ENCODE measurements at places on chromosomes 13 and 19.

- no peak for DNase-seq
Observed at GRCh38 chr13:71801781-71802180, 65.2 kb downstream of the DACH1 start.

DNA sequence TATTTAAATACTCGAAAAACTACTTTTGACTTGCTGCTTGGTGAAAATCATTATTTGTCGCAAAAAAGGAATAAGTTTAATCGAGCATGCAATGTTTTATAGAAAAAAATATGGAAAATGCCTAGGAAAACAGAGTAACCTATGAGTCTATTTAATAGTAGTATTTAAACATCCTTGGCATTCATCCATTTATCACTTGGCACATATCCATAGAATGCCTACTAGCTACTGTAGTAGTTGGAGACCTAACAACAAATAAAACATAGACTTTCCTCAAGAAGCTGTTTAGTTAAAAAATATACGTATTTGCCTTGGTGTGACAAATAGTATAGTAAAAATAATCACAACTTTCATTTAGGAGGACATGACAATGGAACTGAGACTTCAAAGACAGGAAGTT is 302.1 kb downstream of the DIAPH3 start:
- no peak for DNase-seq

DNA sequence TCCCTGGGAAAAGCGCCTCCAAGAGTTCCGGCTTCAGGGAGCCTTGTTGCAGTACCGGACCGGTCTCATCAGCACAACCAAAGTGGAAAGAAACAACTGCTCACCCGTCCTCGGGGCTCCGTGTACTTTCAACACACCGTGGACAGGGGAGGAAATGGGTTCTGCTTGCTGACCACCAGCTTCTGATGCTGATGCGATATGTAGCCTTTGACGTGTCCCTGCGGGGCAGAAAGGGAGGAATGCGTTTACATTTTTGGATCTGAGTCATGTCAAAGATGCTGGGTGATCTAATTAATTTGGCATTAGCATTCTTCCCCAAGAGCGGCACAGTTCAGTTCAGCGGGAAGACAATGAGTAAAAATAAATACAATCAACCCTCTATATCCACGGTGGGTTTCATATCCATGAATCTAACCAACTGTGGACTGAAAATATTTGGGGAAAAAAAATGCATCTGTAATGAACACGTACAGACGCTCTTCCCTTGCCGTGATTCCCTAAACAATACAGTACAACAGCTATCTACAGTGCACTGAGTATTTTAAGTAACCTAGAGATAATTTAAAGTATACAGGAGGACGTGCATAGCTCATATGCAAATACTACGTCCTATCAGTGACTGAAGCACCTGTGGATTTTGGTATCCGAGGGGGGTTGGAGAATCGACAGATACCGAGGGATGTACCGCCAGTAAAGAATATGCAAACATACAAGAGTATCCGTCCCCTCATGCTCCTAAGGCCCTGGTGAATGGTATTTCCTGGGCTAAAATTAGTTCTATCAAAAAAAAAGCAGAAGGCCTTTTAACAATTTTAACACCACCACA is 19.8 kb downstream of the PROZ start:
- DNase-seq: no peak

DNA sequence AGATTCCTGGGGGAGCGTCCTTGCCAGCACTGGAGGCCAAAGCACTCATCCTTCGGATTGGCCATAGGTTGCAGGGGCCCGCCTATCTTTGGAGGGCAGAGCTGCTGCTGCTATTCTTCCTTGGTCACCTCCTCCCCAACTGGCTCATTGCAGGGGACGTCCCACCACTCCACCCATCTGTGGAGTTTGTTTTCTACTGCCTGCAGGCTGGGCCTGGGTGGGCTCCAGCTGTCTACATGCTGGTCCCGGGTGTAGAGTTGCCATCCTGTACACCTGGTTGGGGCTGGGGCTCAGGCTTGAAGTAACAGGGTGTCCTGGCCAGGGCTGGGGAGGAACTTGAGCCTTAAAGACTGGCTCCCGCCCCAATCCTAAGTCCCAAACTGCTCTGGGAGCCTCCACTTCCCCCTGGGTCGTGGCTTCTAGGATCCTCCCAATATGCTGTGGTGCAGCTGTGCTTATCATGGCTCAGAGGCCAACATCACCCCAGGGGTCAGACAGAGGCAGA is 2.1 kb downstream of the RNF225 start:
- no peak for DNase-seq

- DNase-seq: no peak
Observed at GRCh38 chr13:102968572-102969228, 97.5 kb downstream of the SLC10A2 start.

DNA sequence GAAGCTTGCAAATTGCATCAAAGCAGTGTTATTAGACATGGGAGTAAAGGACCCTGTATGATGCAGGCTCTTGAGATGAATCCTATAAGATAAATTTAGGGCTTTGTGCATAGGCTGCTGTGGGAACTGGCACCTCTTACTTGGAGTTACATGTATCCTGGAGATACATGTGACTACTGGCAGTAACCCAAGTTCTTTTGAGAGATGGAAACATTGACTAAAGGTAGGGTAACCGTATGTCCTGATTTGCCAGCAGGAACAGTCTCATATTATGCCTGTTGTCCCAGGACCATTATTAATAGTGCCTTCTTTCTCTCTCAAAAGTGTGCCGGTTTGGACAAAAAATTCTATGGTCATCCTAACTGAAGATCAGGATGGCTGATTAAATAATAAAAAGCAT is 195.4 kb downstream of the LACC1 start:
- DNase-seq: no peak

- no peak for DNase-seq
Observed at GRCh38 chr13:20633802-20634201, 66.8 kb downstream of the IFT88 start.

DNA sequence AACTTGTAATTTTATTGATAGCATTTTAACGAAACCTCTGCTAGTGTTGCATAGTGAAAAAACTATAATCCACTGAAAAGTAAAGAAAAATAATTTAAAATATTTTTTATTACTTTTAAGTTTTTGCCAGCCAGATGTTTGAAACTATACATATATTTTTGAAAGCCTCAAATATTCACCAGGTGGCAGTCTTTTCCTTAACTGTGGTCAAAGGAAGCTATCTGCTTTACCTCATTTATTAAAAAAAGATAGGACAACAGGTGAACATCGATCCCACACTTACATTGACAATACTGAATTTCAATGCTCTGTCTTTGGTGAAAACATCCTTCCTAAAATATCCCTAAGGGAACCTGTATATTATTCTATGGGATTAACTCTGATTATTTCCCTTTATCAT is 100.5 kb downstream of the TRPC4 start:
- DNase-seq: no peak

GRCh38 chr13:106533101-106533942 is 2.1 kb downstream of the EFNB2 start:
- DNase-seq: peak; percentile 84

DNA sequence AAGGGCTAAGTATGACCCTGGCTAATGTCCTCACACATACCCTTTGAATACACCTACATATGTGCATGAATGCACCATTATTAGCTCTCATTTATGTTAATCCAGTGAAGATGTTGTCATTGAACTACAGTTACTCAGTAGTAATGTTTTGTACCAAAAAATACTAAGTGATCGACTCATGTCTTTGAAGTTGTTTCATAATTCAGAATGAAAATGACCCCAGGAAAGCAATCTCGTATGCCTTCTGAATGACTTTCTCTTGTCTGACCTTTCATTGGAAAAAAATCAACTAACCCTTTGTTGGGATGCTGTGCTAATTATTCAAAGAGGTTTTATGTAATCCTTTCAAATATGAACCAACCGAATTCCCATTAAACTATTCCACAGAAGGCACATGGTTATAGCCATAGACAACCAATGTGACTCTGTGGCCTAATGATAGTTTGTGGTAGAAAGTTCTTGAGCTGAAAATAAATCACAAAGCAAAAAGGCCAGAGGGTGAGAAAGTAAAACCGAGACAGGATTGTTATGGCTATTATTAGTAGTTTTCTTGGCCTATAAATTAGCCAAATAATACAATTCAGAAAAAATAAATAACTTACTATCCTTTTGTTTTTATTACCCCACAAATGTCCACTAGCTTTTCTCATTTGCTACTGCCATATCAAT is 86.8 kb upstream of the STARD13 start:
- no peak for DNase-seq

DNA sequence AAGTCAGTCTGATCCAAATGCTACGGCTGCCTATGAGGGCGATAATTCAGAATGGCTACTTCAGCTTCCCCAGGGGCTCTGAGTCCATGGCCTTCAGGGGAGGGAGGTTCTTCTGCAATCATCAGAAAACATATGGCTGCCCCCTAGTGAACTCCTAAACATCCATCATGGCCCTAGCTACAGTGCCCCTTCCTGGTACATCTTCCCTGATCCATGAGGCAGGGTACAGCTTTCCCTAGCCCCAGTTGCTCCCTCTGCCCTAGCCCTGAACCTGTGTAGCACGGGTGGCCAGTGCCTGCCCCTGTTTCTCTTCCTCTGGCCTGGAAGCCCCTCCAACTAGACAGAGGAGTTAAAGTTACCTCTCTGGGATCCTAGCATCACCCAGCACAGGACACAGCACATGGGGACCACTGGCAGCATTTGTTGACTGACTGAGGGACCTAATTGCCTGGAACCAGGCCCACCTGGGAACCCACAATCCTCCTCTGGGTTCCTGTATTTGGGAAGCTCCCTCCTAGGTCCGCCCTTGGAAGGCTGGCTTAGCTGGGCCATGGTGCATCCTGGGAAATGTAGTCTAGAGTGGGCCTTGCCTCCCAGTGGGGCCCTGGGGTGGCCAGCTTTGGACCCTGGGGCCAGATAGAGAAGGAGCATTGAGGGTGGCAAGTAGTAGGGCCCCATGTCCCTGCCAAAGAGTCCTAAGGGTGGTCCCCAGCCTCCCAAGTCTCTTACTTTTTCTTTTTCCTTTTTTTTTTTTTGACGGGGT is 17.7 kb upstream of the SEMA6B start:
- no peak for DNase-seq

GRCh38 chr13:49454388-49455006 is 10.4 kb downstream of the SETDB2 start:
- no peak for DNase-seq

GRCh38 chr19:14614099-14614412 is 31.2 kb downstream of the CLEC17A start:
- no peak for DNase-seq

DNA sequence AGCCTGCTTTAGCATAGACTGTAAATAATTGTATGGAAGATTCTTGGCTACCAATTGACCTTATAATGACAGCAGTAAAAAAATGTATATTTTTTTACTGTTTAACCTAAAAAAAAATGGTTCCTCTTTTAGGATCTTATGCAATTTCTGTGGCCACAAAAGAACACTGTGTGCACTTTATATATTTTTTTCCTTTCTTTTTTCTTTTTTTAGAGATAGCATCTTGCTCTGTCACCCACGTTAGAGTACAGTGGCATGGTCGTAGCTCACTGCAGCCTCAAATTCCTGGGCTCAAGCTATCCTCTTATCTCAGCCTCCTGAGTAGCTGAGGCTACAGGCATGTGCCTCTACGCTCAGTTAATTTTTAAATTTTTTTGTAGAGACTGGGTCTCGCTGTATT is 6.1 kb downstream of the FLT3 start:
- DNase-seq: no peak

- no peak for DNase-seq
Observed at GRCh38 chr13:95301968-95302393, 730 bp upstream of the ABCC4 start.

DNA sequence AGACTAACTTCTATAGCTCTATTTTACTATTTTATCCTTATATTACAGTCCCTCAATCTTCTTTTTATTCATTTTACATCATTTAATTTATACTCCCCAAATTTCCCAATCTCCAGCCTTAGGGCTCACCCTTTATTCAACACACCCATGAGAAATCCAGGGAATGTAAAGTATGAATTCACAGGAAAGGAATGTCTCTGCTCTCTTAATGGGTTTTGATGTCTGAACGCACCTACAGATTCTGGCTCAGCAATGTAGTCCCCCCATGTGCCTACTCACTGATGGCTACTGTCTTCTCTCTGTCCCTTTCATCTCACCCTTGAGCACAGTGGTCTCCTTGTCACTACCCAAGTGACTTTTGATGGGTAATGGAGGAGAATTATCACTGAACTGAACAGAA is 32.8 kb downstream of the TNFSF13B start:
- DNase-seq: no peak

DNA sequence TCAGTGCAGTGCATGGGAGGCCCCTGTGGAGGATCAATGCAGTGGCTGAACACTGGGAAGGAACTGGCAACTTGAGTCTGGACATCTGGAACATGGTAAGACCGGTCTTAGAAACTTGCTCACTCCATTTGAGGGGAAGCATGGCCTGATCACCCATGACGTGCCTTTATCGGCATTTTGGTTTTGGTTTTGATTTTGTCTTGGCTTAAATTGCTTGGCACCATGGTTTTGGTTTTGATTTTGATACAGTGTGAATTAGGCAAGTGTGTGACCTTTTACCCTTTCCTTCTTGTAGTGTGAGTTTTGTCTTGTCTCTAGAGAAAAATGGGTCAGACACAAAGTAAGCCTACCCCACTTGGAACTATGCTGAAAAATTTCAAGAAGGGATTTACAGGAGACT is 77.3 kb downstream of the ZNF486 start:
- DNase-seq: no peak

DNA sequence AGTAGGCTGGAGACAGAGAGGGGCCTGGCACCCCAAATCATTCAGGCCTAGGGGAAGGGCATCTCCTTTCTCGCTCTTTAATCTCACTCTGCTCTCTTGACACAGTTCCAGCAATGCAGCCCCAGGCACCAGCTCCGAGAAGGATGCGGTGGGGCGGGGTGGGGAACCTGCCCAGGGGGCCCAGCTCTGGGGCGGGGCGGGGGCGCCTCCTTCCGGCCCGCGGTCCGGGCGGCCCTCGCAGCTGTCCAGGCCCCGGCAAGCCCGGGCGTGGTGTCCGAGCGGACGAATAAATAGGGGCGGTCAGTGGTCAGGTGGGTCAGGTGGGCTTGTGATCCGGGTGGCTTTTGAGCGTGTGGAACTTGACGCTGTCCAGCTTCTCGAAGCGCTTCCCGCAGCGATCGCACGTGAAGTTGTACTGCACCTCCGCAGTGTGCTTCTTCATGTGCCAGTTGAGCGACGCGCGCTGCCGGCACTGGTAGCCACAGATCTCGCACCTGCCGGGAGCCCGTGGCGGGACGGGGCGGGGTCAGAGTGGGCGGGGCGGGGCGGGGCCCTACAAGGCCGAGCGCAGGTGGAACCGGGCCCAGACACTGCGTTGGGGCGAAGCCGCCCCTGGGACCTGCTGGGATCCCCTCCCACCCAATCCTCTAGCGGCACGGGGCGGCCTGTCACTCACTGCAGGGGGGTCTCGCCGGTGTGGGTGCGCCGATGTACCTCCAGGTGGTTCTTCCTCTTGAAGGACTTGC is 2.7 kb upstream of the ELAVL3 start:
- DNase-seq: no peak
